Activated CD4-positive, alpha-beta T cell treated with anti-CD3 and anti-CD28 coated beads, Interleukin-2, amount 50 U/mL, for 48 hours (primary cell): ENCODE measurements at places on chromosomes 1 and 21.

DNA sequence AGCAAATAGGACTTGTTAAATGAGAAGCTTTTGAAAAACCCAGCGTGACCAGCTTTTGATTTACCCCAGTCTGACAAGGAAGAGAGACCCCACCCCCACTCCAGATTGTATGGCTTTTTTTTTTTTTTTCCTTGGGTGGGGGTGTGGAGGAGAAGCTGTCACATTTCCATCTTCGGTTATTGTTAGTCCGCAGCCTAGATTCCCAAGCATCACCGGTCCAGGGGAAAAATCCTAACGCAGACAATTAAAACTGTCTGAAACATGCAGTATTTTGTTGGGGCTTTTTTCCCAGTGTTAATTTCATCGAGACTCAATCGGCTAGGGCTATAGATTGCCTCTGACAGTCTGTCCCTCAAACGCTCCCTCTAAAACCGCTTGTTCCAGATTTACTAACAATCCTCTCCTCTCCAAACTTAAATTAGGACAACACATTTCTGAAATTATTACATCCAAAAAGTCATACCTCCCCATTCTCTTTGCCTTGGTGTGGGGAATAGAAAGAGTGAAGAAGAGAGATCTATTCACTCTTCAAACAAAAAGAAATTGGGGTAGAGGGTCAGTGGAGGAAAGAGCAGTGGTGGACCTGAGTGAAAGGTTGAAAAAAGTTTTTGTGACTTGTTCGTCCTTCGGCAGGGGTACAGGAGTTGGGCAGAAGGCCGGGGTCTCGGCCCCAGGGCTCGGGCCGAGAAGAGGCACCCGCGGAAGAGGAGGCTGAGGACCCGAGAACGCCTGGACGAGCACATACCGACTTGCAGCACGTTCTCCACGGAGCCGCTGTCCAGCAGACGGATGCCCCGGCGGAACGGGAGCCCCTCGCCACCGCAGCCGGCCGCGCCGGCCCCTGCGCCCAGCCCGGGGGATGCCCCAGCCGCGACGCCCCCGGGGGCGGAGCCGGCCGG lies 1.1 kb downstream of the ZSWIM5 start:
- DNase-seq: peak; percentile 26

DNA sequence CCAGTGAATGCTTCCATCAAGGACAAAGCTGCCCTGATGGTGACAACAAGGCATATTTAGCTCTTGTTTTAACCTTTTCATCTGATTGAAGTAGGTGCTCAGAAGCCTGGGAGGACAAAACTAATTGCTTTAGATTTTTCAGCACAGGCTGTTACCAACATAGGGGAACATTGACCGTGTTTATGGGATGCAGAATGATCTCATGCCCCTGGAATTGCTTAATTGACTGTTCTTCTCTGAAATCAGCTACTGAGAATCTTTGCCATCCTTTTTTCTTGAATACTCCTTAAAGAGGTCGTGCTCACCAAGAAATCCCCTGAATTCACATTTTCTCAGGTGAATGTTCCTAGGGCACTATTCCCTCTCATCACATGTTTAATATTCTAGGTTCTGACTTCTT lies 95.9 kb upstream of the CCDC190 start:
- no peak for DNase-seq

DNA sequence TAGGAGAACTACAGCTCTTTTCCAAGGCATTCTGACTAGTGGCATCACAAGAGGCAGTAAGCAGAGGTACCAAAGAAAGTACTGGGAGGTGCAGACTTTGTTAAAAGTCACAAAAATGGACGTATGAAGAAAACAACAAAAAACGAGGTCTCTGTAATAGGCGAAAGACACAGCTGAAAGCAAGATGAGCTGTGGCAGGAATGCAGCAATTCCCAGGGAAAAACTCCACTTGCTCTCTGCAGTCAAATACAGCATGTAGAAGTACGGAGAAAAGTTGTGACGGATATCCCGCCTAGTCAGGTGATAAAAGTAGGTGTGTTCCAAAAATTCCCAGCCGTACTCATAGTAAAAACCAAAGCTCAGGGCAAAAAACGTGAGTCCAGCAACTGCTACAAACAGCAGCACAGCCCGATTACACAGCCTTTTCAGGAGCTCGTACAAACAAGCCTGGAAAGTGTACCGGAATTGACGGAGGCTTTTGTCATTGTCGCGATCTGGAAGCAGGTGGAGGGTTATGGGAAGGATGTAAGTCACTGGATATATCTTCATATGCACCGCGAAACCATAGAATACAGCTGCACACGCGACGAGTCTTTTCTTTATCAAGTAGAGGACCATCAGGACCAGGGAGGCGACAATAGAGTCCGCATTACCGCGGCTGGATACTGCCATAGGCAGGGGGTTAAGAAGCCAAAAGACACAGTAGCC lies 979 bp downstream of the PIGM start:
- no peak for DNase-seq

GRCh38 chr1:228420968-228421826 lies 4.5 kb upstream of the TRIM17 start:
- no peak for DNase-seq

- DNase-seq: no peak
Measured at GRCh38 chr1:162952956-162953355, 92.0 kb upstream of the CCDC190 start.

GRCh38 chr1:197911857-197912696 lies 5.1 kb upstream of the LHX9 start:
- DNase-seq: no peak
